K562 (cell line): ENCODE measurements at places on chromosomes 1 and 21.

- peak; percentile 20 for DNase-seq
- H3K4me3 ChIP-seq, result peak within 1 kb of the TSS; percentile 28; the same call in 1 of the 2 replicates
- H3K4me1 ChIP-seq, result peaks cover 9% of the 10 kb centered on the region
- peaks cover 36% of the 10 kb centered on the region for H3K27me3 ChIP-seq
- no peaks in the 10 kb centered on the region for H3K36me3 ChIP-seq
These were observed at the start of gene ZBTB8A for GRCh38 chr1:32538887-32539583. Gene ZBTB8A (plus strand): TSS chr1:32539427. CDS start chr1:32592932, 53,505 bp downstream.

GRCh38 chr1:212487774-212488435 is 55.2 kb downstream of the NENF start:
- DNase-seq, result no peak
- no peak overlapping the region; the same call in 2 of the 3 replicates for H3K27ac ChIP-seq
- H3K36me3 ChIP-seq, result no peaks in the 10 kb centered on the region
- peaks cover 13% of the 10 kb centered on the region for H3K27me3 ChIP-seq
- peaks cover 10% of the 10 kb centered on the region for H3K4me1 ChIP-seq

- no peaks in the 10 kb centered on the region for H3K36me3 ChIP-seq
- no peaks in the 10 kb centered on the region; the same call in 1 of the 2 replicates for H3K4me1 ChIP-seq
- H3K27me3 ChIP-seq, result 0 out of 2 replicates have a peak, but pooled peaks cover 3% of the 10 kb centered on the region
- no peak overlapping the region for H3K27ac ChIP-seq
- no peak for DNase-seq
- H3K4me3 ChIP-seq, result no peak overlapping the region
These were observed 97.7 kb downstream of the ATP5PO start for GRCh38 chr21:33817663-33818451.

- H3K4me1 ChIP-seq, result no peaks in the 10 kb centered on the region
- H3K27me3 ChIP-seq, result peaks cover 4% of the 10 kb centered on the region
These were observed 8.4 kb upstream of the PM20D1 start for GRCh38 chr1:205858141-205858961.

GRCh38 chr1:6587261-6588005 is 7.6 kb downstream of the ZBTB48 start:
- H3K27ac ChIP-seq, result no peak overlapping the region
- H3K36me3 ChIP-seq, result peaks cover 76% of the 10 kb centered on the region; the same call in 2 of the 3 replicates
- no peak overlapping the region for H3K4me3 ChIP-seq
- peaks cover 58% of the 10 kb centered on the region for H3K4me1 ChIP-seq

DNA sequence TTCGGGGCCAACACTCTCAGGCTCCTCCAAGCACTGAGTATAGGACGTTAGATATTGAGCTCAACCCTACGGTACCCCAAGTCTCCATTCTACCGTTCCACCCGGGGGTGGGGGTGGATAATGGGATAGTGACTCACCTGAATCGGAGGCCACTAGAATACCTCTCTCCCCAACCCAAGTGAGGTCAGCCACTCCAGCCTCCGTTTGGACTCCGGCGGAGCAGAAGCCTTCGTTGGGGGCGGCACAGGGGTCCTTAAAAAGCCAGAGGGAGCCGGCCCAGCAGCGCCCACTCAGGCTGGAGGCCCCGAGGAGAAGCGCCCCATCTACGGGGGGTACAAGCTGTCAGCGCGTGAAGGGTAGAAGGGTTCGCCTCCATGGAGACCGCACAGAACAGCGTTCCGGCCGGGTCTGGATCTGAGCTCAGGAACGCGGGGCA is 556 bp downstream of the WDR77 start:
- peaks cover 9% of the 10 kb centered on the region; the same call in 1 of the 2 replicates for H3K4me1 ChIP-seq
- no peaks in the 10 kb centered on the region for H3K27me3 ChIP-seq
- H3K4me3 ChIP-seq, result peak overlapping the region; percentile 76
- H3K27ac ChIP-seq, result peak overlapping the region; percentile 75
- peak; percentile 56 for DNase-seq
- H3K36me3 ChIP-seq, result peaks cover 82% of the 10 kb centered on the region

GRCh38 chr1:97202481-97203380 is 481.1 kb downstream of the PTBP2 start:
- H3K4me1 ChIP-seq, result no peaks in the 10 kb centered on the region
- H3K4me3 ChIP-seq, result no peak overlapping the region

GRCh38 chr21:44441581-44442265 is 13.6 kb upstream of the LRRC3 start:
- no peak overlapping the region for H3K27ac ChIP-seq
- no peak overlapping the region for H3K4me3 ChIP-seq
- no peaks in the 10 kb centered on the region for H3K36me3 ChIP-seq
- no peak for DNase-seq
- H3K27me3 ChIP-seq, result peaks cover 19% of the 10 kb centered on the region

DNA sequence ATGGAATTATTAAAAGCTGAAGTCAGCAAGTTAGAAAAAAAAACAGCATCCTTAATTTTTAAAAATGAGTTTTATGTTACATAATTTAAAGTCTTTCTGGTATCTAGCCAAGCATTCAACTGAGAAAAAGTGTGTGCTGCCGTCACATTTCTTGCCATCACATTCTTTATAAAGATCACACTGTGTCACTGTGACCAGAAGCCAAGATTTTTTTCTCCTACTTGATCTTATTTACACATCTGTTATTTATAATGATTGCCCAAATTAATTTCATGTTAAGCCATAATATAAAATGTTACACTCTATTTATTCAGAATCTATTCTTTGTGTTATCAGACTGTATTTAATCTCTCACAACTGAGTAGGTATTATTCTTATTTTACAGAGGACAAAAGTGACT is 1603.7 kb downstream of the PLA2G4A start:
- no peak overlapping the region for H3K4me3 ChIP-seq
- H3K27ac ChIP-seq, result no peak overlapping the region
- H3K27me3 ChIP-seq, result no peaks in the 10 kb centered on the region
- H3K4me1 ChIP-seq, result no peaks in the 10 kb centered on the region
- H3K36me3 ChIP-seq, result no peaks in the 10 kb centered on the region
- no peak for DNase-seq

- H3K4me3 ChIP-seq, result no peak overlapping the region
- H3K4me1 ChIP-seq, result peaks cover 20% of the 10 kb centered on the region
- no peaks in the 10 kb centered on the region for H3K27me3 ChIP-seq
- no peak for DNase-seq
- H3K36me3 ChIP-seq, result 0 out of 3 replicates have a peak, but pooled peaks cover 4% of the 10 kb centered on the region
These were observed 154.1 kb upstream of the TMEM51 start for GRCh38 chr1:14999441-14999840.

DNA sequence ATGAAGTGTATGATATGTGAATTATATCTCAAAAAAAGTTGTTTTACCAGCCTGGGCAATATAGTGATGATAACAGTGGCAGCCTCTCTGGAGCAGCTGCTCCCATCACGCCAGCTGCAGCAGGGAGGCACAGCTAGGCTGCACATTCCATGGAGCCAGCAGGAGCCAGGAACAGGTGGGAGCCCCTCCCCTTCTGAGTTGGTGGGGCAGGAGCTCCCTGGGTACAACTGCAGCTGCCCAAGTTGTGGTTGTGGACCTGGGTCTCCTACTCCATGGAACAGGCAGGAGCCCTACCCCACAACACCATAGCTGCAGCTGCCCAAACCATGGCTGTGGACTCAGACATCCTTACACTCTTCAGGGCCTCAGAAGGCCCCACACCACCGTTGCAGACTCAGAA is 21.7 kb upstream of the FNBP1L start:
- no peak overlapping the region for H3K27ac ChIP-seq
- no peaks in the 10 kb centered on the region for H3K4me1 ChIP-seq
- no peak overlapping the region for H3K4me3 ChIP-seq
- no peaks in the 10 kb centered on the region for H3K27me3 ChIP-seq
- DNase-seq, result no peak

- H3K27ac ChIP-seq, result no peak overlapping the region
- no peak for DNase-seq
- H3K36me3 ChIP-seq, result no peaks in the 10 kb centered on the region
- peaks cover 2% of the 10 kb centered on the region; the same call in 1 of the 3 replicates for H3K27me3 ChIP-seq
These were observed 207.5 kb upstream of the JUN start for GRCh38 chr1:58991305-58991704.

GRCh38 chr1:101420406-101420805 is 183.6 kb downstream of the S1PR1 start:
- H3K36me3 ChIP-seq, result no peaks in the 10 kb centered on the region
- H3K4me3 ChIP-seq, result no peak overlapping the region

DNA sequence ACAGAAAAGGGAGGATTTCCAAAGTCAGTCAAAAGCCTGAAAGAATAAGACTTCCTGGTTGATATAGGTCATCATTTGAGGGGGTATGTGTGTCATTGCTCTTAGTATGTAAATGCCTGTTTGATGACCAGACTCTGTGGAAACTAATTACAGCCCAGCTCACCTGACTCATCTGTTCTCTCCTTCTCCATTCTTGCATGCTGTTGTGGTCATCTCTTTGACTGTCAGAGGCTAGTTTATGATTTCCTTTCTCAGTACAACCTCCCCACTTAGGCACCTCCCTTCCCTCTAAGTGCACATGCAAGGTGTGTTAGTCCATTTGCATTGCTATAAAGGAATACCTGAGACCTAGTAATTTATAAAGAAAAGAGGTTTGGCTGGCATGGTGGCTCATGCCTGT is 2.4 kb upstream of the C1orf116 start:
- H3K27me3 ChIP-seq, result no peaks in the 10 kb centered on the region
- DNase-seq, result peak; percentile 54
- H3K4me3 ChIP-seq, result no peak overlapping the region
- H3K27ac ChIP-seq, result no peak overlapping the region
